ENCODE measurements at places on chromosomes 16 and 17. TPM values are rescaled to one million over a fixed set of nuclear protein-coding genes. Genes with fewer than 3 reads are reported as not detected.

DNA sequence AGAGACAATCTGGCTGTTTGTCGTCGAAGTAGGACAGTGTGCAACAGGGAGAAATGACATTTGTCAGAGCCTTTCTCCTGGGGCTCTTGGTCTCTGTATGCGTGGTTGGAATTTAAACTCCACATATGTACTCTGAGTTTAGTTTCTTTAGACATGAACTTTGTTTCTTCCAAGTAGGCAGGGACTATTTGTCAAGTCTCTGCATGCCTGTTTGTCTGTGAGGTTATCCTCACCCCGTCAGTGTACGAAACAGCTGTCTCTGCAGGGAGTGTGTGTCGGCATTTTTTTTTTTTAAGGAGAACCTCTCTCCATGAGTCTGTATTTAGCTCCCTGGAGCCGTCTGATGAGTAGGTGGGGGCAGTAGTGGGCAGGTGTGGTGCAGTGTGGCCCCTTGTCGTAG, 29.7 kb downstream of the NDEL1 start:
- DNase-seq: peak; percentile 74

DNA sequence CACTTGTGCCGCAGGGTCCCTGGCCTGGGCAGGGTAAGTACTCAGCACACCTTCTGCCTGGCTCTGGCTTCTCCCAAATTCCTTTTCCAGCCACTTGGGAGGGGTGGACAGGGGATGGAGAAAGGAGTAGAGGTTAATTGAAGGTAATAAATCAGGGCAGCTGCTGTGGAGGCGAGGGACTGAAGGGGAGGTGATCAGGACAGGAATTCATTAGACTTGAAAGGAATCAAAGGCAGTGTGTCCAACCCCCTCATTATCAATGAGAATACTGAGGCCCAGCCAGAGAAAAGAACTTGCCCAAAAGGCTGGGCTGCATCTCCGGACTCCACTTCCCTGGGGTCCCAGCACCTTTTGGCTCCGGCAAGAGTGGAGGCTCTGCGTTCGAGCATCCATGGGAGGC, 2.4 kb downstream of the SOST start:
- DNase-seq: no peak

PLEKHH3 gene
- polyA plus RNA-seq: 5.8 TPM

OGFOD1 gene
- polyA plus RNA-seq: 69.7 TPM

DNA sequence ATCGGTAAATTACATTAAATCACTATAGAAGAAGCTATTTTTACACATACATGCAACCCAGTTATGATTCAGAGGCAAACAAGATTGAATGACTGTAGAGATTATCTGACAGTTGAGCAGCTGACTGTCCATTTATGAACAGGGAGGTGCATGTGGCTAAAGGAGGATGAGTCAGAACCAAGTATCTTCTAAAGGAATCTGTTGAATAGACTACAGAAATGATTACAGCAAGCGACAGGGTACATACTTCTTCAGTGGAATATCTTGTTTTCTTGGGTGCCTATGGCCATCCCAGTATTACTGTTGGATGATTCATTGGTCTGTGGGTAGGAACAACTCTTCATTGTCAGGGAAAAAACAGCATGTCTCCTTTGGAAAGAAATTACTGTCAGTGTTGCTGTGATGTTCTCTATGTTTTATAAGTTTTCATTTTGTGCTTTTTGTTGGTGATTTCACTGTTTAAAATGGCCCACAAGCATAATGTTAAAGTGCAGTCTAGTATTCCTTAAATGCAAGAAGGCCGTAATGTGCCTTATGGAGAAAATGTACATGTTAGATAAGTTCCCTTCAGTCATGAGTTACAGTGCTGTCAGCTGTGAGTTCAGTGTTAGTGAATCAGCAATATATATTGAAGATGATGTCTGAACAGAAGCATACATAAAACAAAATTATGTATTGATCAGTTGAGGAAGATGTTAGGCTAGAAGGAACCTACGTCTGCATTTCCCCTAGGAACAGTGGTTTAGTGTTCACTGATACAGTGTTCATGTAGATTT, 27.0 kb downstream of the CBFB start:
- peak; percentile 97 for DNase-seq

KRTAP4-1 gene
- not detected for polyA plus RNA-seq

CRYBA1 gene
- not detected for polyA plus RNA-seq

DNA sequence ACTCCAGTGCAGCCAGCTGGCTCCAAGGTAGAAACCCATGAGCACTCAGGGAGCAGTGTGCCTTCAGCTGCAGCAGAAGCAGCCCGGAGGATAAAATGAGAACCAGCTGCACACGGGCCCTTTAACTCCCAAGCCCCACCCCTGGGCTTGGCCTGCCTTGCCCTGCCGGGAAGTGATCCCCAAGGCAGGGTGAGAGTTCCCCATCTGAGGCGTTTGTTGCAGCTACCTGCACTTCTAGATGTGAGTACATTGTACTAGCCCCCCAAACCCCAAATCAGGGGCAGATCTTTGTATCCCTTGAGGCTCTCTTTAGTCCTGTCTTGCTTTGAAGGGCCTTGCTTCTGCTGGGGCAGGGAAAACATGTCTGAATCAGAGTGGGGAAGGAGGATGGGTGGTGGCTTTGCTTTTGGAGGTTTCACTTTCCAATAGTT, at the start of gene MVP:
TSS of gene MVP (plus strand) at position 192 of the 431 bp plus-strand sequence. CDS start 10,088 bp downstream, outside the sequence.
- DNase-seq: peak; percentile 66

- no peak for DNase-seq
These were observed 23.8 kb downstream of the ARHGAP17 start for GRCh38 chr16:24991349-24991748.

ZACN gene
- not detected for polyA plus RNA-seq

- DNase-seq: no peak
These were observed 6.4 kb downstream of the ITGAL start for GRCh38 chr16:30478766-30479478.

GRCh38 chr17:61443475-61443882, 8.7 kb upstream of the TBX4 start:
- no peak for DNase-seq

GRCh38 chr17:60421273-60422161, 772 bp upstream of the CHCT1 start:
- peak; percentile 26 for DNase-seq

DNA sequence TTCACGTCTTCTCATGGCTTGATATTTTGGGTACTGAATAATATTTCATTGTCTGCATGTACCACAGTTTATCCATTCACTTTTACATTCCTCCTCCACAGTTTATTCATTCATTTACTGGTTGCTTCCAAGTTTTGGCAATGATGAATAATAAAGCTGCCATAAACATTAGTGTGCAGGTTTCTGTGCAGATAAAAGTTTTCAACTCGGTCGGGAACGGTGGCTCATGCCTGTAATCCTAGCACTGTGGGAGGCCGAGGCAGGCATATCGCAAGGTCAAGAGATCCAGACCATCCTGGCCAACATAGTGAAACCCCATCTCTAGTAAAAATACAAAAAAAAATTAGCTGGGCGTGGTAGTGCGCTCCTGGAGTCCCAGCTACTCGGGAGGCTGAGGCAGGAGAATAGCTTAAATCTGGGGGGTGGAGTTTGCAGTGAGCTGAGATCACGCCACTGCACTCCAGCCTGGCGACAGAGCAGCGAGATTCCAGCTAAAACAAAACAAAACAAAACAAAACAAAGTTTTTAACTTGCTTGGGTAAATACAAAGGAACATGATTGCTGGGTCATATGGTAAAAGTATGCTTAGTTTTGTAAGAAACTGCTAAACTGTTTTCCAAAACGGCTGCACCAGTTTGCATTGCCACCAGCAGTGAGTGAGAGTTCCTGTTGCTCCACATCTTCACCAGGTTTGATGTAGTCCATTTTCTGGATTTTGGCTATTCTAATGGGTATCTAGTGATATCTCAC, 89.5 kb downstream of the WWP2 start:
- no peak for DNase-seq

GRCh38 chr17:19800571-19800970, 52.5 kb upstream of the ALDH3A1 start:
- DNase-seq: no peak

CAVIN1 gene
- 249 TPM for polyA plus RNA-seq

- DNase-seq: no peak
These were observed 1431.6 kb downstream of the CDH11 start for GRCh38 chr16:63690267-63690666.

DNA sequence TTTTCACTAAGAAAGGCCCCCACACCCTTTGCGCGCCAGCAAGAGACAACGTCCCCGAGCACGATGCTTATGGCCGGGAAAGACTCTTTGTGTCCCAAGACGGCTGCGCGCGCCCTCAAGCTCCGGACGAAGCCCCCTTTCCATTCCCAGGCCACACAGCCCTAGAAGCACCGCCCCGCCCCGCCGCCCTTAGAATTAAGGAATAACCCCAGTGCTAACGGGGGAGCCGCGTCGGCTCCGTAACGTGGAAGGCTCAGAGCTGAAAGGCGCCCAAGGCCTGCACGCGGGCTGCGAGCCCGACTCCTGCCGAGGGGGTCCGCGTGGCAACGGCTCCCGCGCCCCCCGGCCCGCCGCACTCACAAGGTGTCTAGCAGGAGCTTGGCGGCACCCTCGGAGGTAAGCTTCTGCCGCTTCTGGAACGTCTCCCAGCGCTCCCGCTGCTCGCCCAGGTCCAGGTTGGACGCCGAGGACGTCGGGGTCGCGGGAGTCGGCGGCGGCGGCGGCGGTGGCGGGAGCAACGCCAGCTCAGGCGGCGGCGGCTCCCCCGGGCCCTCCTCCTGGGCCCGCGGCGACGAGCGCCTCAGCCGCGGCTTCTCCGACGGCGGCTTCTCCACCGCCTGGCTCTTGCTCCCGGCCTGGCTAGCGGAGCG, 477 bp downstream of the CENPV start:
- peak; percentile 37 for DNase-seq

TNS4 gene
- 120 TPM for polyA plus RNA-seq

PLA2G10 gene
- 0.24 TPM for polyA plus RNA-seq

MMP15 gene
- polyA plus RNA-seq: 3.9 TPM

MC1R gene
- 1.7 TPM for polyA plus RNA-seq

DNA sequence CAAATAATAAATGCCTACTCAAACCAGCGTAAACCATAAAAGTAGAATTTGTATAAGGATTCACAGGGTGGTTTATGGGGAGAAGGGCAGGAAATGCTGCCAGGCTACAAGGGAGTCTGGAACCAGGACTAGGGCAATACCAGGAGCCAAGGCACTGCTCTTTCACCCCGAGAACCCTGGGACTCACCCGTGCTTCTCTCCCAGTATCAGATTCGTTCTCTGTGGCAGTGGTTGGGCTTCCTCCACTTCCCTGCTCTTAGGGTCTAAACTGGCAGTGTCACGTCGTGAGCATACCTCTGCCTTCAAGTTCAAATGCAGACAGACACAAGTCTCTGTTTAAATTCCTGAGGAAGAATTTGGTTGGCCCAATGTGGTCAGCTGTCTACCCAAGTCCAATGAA, 49.3 kb downstream of the PRKCA start:
- no peak for DNase-seq

GRCh38 chr16:58384437-58385055, 7.7 kb upstream of the GINS3 start:
- DNase-seq: peak; percentile 98
